Activated T-cell treated with anti-CD3 and anti-CD28 coated beads, Interleukin-2, amount 50 U/mL, for 48 hours (primary cell): ENCODE measurements at places on chromosomes 11 and 22.

GRCh38 chr11:31763296-31763695, 47.8 kb downstream of the PAX6 start:
- DNase-seq = no peak

GRCh38 chr11:1306186-1307162, 3.0 kb downstream of the TOLLIP start:
- DNase-seq = peak; percentile 16

DNA sequence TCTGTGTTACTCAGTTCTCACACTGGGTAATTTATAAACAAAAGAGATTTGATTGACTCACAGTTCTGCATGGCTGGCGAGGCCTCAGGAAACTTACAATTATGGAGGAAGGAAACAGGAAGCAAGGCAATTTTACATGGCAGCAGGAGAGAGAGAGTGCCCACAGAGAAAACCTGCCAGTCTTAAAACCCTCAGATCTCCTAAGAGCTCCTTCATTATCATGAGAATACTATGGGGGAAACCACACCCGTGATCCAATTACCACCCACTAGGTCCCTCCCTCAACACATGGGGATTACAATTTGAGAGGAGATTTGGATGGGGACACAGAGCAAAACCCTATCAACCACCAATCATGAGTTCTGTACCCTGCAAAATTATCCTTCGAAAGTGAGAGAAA, 1180.8 kb downstream of the JRKL start:
- no peak for DNase-seq

DNA sequence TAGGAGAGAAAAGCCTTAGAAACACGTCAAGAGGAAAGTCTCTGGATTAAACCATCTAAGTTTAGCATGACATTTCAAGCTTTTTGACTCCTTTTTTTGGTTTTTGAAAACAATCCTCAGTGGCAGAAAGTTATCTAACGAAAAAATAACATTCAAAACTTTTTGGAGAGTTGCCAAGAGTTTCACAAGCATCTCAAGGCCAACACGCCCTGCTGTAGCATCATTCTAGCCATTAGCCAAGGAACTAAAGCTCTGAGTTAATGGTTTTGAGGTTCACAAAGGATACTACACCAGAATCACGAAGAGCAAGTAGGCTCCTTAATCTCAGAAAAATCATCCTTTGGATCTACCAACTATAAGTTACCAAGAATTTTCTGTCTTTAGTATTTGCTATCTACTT, 94.8 kb downstream of the PICALM start:
- no peak for DNase-seq

GRCh38 chr11:129251067-129251466, 58.9 kb upstream of the ARHGAP32 start:
- no peak for DNase-seq

DNA sequence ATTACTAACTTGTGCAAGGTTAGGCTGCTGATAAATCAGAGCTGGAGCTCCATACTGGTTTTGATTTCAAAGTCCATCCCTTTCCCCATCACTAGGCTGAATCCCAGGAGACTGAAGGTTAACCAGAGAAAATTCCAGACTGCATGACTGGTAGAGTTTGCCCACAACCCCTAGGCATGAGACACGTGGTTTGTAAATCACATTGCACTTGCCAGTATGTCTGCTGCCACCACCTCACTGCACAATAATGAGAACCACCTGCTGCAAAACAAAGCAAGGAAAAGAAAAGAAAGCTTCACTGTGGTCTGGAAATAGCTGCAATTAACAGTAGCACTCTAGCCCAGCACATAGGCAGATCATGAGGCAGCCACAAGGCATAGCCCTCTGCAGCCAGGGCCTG, 67.6 kb upstream of the NTM start:
- no peak for DNase-seq

DNA sequence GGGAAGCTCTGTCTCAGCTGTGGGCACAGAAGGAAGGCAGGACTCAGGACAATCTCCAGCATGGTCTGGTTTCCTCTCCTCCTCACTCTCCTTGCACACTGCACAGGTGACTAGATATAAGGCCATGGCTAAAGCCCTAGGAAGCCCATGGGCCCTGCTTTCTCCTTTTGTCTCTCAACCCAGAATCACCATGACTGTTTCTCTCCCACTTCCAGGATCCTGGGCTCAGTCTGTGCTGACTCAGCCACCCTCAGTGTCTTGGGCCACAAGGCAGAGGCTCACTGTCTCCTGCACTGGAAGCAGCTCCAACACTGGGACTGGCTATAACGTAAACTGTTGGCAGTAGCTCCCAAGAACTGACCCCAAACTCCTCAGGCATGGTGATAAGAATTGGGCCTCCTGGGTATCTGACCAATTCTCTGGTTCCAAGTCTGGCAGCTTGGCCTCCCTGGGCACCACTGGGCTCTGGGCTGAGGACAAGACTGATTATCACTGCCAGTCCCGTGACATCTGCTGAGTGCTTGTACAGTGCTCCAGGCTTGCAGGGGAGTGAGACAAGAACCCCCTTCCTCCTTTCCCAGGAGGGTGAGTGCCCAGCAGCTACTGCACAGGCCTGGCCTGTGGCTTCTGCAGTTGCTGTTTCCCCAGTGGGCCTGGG, 104.0 kb upstream of the TOP3B start:
- no peak for DNase-seq

DNA sequence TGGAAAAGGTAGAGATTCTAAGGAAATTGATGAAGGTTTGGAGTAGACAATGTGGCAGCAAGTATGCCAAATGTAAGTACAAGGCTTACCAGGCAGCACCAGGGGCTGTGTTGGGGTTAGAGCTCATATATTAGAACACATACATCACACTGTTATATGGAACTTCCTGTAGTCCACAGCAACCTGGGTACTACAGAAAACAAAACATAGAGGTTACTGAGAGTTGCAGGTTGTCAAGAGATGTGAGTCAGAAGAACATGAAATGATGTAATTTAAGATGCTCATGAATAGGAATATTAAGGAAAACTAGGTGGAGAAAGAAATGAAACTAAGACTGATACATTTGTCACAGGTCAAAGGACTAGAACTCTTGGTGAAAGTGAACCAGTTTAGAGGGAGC, 22.0 kb downstream of the FAT3 start:
- no peak for DNase-seq

DNA sequence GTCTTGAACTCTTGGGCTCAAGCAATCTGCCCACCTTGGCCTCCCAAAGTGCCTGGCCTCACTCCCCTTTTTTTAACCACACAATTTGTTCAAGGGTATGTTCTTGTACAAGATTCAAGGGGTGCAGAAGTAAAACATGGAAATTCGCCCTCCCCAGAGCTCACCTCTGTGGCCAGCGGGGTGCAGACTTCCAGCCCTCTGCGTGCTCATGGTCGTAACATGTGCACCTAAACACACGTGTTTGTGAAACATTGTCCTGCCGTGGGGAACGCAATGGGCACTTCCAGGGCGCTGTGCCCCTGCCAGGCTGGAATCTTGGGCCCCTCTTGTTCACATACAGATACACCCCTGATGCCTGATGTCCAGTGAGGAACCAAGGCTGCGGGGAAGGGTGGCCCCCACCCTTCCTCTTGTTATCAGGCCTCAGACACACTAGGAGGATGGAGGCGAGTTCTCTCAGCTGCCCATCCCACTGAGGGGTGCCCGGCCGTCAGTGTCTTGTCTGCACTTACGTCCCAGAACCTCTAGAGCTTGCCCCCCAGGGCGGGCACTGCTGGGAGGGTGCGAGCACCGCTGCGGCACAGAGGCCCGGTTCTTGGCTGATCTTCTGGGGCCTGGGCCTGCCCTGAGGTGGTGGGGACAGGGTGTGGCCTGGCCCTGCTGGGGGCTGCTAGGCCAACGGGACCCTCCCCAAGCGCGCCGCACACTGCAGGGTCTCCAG, 4.1 kb upstream of the EPS8L2 start:
- DNase-seq = no peak

DNA sequence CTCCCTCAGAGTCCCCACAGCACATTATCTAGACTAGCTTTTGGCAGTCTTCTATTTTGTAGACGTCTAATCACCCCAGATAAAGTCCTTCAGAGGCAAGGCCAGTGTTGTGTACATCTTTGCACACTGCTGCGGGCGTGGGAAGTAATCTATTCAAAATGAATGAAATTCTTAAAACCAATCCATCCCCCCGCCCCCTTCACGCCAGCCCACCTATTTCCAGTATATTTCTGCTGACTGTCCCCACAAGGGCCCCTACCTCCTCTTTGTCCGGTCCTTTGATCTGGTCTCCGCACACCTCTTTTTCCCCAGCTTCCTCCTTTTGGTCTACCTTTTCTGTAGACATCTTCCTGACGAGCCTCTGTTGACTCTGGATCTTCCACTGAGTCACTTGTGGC, 375 bp downstream of the BSCL2 start:
- no peak for DNase-seq

- no peak for DNase-seq
Observed at GRCh38 chr11:5500393-5500801, 9.4 kb downstream of the UBQLN3 start.

- no peak for DNase-seq
Observed at GRCh38 chr22:25853078-25853477, 111.1 kb downstream of the MYO18B start.

DNA sequence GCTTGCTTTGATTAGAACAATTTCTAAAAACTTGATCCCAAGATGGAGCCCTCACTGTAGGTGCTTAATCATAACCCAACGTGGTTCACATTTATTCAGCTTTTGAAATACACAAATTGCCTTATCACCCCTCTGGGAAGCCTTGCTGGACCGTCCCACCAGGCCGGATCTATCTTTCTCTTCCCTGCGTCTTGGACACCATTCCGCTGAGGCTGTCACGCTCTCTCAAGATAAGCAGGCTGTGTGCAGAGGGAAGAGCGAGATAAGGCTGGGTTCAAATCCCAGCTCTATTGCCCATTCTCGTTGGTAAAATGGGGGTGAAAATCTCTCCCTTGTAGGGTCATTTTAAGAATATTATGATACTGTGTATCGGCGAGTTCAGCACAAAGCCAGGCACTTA, 20.5 kb upstream of the TP53I11 start:
- no peak for DNase-seq

DNA sequence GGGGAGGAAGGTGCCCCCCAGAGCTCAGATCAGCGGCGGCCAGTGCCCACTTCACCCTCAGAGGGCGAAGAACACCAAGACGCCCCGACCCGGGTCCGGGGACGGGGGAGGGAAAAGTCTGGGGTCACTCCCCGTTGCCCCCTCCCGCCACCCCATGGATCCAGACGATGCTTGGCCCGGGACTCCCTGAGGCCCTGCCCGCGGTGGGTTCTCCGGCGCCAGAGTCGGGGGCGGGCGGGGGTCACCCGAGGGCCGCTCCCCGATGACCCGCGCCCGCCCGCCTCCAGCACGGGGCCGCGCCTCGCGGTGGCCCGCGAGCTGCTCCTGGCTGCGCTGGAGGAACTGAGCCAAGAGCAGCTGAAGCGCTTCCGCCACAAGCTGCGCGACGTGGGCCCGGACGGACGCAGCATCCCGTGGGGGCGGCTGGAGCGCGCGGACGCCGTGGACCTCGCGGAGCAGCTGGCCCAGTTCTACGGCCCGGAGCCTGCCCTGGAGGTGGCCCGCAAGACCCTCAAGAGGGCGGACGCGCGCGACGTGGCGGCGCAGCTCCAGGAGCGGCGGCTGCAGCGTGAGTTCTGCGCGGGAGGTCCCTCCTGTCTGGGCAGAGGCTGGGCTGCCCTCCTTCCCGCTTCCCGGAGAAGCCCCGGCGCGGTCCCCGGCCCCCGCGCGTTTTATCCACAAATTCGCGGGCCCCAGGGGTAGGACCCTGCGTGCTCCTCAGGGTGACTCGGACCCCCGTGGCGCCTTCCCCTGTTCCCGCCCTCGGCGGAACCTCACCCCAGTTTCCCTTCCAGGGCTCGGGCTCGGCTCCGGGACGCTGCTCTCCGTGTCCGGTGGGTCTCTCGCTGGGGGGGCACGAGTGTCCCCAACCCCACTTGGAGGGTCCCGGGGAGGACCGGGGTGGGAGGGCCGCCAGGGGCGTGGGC, 1.1 kb downstream of the NLRP6 start:
- peak; percentile 35 for DNase-seq

DNA sequence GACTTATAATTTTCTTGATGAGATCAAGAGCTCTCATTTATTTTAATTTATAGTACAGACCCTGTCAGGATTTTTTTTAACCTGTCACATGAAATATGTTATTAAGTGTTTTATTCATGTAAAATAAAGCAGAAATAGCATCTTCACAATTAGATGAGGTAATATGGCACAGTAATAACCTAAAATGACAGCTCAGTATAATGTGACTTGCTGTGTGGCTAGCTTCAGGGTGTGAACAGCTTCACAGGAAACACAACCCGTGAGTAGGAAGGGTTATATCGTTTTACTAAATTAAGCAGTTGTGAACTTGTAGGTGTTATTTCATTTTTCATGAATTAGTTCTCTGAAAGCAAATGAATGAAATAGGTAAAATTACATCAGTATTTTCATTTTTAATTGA, 366.9 kb upstream of the CHORDC1 start:
- DNase-seq = no peak

- DNase-seq = no peak
Observed at GRCh38 chr11:60977836-60978235, 6.4 kb downstream of the CD6 start.

DNA sequence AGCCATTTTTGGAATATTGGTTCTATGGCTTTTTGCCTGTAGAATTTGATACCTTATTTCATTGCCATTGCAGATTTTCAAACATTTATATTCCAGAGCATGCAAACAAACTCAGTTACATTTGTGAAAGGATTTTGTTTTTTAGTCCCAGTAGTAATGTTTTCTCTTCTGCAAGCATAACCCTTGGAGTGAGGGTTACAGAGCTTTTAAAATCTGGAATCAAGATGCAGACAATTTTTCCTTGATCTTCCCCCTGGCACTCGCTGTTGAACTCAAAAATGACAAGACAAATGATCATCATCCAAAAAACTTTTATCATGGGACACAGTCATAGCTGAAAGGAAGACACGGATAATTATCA, 20.8 kb downstream of the BBOX1 start:
- DNase-seq = no peak

GRCh38 chr22:46730568-46731245, 7.3 kb downstream of the CERK start:
- DNase-seq = no peak

GRCh38 chr11:95044010-95044409, 5.2 kb upstream of the KDM4F start:
- no peak for DNase-seq

DNA sequence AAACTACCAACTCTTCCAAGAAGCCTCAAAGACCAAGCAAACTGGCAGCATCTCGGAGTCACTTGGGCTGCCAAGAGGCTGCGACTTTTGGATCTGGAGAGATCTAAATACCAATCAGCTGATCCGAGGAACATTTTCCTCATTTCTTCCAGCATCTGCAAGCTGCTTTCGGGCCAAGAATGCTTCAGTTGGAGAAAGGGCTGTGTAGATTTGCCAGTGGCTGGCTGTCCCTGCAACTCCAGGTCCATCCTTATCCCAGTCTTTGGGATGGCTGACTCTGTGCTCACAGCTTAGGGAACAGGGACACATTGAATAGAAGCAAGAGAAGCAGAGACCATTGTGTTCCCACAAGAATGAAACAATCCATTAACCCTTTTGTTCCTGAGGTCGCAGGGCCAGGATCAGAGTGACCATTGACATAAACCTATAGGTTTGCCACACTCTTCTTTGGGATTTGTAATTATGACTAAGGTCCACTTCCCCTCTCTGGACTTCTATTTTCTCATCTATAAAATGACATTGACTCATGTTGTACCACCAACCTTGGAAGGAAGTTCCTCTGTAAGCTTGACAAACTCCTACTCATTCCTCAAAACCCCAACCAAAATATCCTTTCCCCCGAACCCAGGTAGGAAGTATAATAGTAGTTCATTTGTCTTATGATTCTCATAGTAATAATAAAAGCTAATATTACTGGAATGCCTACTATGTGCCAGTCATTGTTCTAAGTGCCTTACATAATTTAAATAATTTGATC, 340.8 kb downstream of the MN1 start:
- DNase-seq = no peak
